ENCODE measurements at places on chromosomes 6 and 20.

DNA sequence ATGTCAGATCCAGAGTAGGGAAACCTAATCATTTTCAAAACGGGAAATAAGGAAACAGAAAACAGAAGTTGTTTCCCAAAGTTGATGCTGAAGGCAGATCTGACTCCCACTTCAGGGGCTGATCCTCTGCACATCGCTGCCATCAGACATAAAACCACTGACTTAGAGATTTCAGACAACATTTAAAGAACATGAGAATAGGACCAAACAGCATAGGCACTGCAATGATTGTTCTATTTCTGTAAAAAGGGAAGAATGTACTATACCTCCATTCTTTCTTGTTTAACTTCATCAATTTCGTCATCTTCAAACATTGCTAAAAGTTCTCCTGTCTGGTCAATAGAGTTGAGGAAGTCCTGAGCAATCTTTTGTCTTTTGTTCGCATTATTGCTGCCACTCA, 324.7 kb upstream of the RUNX2 start:
- peak; percentile 16 for DNase-seq

GRCh38 chr6:46850792-46851191, 57.6 kb downstream of the MEP1A start:
- DNase-seq: no peak

DNA sequence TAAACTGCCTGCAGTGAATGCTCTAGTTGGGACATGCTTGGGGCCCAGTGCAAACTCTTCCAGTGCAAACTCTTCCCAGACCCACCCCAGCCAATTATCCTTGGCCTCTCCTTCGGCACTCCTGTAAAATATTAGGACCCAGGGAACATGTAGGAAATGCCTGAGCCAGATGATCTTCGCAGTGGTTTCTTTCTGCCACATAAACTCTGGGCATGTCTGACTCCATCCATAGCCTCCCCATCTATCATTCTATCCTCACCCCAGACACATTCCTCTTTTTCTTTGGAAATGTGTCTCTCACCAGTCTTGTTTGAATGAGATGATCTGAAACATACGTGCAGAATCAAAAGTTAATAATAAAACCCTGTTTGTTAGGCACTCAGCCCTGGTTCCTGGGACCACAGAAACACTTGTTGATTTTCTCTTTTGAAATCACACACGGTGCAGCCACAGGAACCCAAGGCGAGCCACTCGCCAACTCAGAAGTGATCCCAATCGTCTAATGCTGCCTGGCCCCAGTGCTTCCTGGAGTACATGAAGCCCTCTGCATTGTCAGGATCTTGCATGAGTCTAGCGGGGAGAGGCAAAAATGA, 108.9 kb upstream of the CST7 start:
- DNase-seq: no peak

GRCh38 chr6:84263557-84263956, 36.1 kb upstream of the CEP162 start:
- no peak for DNase-seq

GRCh38 chr20:60372822-60373221, 414.6 kb downstream of the CDH26 start:
- DNase-seq: no peak

Measured in putamen (tissue), 1 donor.